ENCODE measurements at places on chromosomes 12 and 14.

- DNase-seq = no peak
Observed at GRCh38 chr14:91927800-91928199, 19.7 kb downstream of the FBLN5 start.

DNA sequence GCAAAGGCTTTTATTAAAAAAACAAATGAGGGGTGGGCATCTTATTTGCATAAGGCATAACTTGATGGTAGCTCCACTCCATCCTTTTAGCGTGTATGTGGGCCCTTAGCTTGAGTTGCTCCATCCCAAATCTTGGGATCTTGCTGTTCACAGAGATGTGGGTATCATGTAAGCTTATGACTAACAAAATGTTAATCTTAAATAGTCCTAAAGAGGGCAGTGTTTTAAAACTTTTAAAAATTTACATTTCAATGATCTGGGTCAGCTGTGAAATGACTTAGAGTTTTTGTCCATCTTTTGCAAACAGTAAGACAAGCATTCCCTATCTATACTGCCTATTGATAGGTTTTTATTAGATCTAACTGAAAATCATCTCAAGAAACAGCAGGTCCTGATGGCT, 86.0 kb downstream of the SLCO1A2 start:
- DNase-seq = no peak

- no peak for DNase-seq
Observed at GRCh38 chr14:31118892-31119291, 88.7 kb downstream of the HECTD1 start.

GRCh38 chr14:89920056-89920455, 34.5 kb downstream of the EFCAB11 start:
- no peak for DNase-seq

- no peak for DNase-seq
Observed at GRCh38 chr12:76236640-76237039, 111.6 kb downstream of the BBS10 start.

DNA sequence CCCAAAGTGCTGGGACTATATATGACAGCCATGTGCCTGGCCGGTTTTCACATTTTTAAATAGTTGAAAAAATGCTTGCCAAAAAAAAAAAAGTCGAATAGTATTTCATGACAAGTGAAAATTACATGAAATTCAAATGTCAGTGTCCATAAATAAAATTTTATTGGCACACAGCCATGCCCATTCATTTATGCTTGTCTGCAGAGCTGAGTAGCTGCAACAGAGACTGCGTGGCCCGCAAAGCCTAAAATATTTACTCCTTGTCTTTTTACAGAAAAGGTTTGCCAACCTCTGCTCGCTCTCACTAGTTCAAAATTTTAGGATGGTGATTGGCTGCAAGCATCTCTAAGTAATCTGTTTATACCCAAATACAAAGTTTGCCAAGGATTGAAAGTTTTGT, 49.2 kb downstream of the TESC start:
- no peak for DNase-seq

Measured in T-helper 2 cell (primary cell).